ENCODE measurements at places on chromosomes 4 and X.

DNA sequence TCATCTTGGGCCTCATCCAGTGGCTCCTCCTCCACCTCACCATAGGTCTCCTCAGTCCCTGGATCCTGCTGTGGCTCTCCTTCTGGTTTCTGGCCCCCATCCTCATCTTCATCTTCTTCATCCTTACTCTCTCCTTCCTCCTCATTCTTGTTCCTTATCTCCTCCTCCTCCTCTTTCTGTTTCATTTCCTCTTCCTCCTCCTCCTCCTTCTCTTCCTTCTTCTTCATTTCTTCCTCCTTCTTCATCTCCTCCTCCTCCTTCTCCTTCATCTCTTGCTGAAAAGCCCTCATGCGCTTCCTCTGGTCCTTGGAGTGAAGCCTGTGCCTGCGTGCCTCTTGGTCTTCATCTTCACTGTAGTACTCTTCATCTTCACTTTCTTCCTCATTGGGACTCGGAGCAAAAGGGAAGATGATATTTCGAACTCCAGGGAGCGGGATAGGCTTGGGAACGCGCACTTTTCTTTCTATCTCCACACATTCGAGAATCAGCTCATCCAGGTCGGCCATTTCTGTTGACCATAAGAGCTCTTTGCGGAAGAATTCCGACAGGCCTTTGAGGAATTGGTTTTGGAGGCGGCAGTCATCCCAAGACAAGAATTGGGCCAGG is 1.5 kb downstream of the RTL5 start:
- DNase-seq: no peak

DNA sequence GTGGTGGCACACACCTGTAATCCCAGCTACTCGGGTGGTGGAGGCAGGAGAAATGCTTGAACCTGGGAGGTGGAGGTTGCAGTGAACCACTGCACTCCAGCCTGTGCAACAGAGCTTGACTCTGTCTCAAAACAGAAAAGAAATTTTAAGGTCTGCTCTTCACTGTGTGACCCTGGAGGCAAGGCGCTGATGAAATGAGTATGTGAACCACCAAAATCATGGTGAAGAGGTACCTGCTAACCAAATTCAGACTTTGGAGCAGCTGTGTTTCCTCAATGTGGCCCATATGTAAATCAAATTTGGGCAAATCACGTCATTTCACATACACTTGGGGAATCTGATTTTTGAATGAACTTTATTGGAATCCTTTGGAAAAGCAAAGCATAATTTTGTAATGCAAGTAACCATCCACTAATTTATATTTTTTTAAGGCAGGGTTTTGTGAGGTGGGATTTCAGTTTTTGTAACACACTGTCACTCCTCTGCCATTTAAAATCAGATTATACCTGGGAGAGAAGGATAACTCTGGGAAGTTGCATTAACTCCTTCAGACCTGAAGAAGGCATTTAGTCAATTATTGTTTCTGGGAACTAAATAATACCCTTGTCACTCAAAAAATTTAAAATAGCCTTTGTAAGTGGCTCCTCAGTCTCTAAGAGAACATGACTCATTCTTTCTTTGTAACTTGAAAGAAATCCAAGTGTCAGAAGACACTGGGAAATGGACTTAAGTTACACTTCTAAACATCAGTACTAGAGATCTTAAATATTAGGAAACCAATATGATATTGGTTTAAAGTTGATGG is 24.0 kb downstream of the DOCK11 start:
- DNase-seq: no peak

GRCh38 chr4:185734214-185734613 is 77.8 kb downstream of the SORBS2 start:
- no peak for DNase-seq

- no peak for DNase-seq
These were observed 88.5 kb downstream of the PAPSS1 start for GRCh38 chr4:107631560-107631959.

DNA sequence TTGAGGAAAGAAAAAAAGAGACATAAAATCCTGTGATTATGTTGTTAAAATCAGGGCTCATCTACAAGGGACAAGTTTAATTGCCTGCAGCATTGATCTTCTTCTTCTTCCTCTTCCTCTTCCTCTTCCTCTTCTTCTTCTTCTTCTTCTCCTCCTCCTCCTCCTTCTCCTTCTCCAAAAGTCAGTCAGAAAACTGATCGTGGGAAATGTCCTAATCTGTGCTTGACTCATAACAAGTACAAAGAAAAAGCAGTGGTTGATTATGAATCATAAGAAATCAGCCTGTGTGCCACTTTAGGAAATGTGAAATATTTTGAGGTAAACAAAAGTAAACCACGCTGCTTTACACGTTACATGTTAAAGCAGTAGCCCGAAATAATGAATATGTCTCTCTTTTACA is 2.7 kb upstream of the ATP10D start:
- peak; percentile 19 for DNase-seq

DNA sequence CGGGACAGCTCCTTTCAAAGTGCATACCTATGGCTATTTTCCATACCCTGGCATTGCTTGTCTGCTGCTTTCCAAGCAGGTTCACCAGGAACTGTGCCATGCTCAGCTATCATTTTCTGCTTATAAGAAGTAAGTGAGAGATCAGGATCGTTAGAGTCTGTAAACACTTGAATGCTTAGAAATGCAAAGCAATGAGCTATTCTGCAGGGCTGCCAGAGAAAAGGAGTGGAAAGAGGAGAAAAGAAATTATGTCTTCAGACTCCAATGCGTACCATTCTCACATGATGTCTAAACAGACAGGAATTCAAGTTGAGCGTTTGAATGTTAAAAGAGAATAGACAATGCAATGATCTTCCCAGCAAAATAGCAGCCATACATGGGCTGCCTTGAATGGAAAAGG is 245.5 kb upstream of the SLC7A11 start:
- DNase-seq: peak; percentile 25

GRCh38 chr4:104693601-104694201 is 199.0 kb upstream of the CXXC4 start:
- peak; percentile 7 for DNase-seq

DNA sequence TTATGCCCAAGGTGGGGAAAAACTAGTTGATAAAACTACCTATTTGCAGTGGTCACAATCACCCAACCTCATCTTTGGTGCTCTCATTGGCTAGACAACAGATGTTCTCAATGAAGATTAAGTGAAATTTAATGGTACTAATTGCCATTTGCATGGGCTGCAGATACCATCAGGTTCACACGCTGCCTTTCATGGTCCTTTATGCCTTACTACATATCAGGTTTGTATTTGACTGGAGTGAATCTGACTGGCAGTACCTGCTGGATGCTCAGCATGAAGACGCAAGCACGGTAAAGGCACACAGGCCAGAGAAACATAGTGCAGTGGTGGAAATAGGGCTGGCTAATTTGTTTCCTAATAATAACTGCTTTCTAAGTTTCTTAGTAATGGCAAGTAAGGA is 48.3 kb downstream of the DCX start:
- DNase-seq: no peak

Data from AG08396 (cell line).